ENCODE measurements at places on chromosomes 2 and 18.

GRCh38 chr2:144146876-144147275 is 373.0 kb downstream of the ZEB2 start:
- DNase-seq = no peak

- DNase-seq = no peak
Observed at GRCh38 chr2:65475000-65475399, 42.6 kb upstream of the SPRED2 start.

DNA sequence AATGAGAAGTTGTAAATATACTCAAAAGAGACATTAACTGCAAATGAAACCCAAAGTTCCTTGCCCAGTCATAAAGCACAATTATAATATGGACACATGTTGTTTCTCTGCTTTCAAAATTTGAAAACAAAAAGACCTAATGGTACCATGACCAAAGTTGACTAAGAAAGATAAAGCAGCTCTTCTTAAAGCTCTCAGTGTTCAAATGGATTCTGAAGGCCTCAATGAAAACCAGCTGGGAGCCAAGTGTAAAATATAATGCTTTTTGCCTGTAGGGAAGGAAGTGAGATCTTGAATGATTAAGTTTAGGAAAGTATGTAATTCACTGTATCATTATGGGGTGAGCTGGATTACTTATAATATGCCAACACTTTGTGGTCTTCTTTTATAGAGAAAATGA is 178.6 kb downstream of the SATB2 start:
- DNase-seq = no peak

DNA sequence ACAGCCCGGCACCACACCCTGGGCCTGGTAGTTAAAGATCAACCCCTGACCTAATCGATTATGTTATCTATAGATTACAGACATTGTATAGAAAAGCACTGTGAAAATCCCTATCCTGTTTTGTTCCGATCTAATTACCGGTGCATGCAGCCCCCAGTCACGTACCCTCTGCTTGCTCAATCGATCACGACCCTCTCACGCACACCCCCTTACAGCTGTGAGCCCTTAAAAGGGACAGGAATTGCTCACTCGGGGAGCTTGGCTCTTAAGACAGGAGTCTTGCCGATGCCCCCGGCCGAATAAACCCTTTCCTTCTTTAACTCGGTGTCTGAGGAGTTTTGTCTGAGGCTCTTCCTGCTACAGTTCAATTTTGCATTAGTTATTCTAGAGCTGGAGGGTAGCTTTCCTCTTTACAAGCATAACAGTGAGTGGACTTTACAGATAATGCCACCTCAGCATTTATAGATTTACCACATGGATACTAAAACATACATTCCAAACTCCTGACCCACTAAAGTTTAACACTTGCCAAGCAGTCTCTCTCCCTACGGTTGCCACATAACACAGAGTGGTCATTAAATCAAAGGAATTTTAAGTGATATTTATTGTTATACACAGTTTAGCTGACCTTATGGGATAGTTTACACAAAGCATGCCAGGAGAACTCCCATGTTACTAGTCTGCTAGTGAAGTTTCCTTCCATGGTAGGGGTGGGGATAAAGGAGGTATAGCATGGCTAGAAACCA is 101.0 kb downstream of the EVA1A start:
- DNase-seq = no peak

- no peak for DNase-seq
Observed at GRCh38 chr2:6452702-6453481, 412.8 kb downstream of the CMPK2 start.

GRCh38 chr18:45103319-45104048 is 422.8 kb downstream of the SETBP1 start:
- DNase-seq = no peak

DNA sequence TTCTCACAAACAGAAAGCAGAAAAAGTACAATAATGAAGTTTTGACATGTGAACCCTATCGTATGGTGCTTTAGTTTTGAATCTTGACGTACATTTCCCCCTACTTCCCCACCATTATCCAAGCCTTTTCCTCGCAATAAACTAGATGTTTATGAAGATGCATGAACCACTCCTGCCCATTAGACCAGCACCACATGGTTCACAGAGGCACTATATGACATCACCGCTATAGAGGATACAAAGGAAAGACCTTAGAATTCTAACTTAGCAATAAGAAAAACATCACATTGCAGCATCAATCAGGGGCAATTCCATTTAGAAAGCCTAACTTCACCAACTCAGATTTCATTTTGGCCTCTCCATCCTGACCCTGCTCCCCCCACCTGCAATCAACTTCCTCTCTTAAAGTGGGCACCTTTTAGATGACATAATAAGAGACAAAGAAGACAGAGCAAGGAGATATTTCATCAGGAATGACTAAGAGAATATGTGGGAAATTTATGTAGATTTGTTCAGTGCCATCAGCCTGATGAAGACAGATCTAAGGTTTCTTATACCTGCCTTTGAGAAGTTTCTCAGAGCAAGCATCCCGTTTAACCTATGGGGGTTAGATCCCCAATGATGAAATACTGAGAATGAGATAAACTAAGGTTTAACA is 124.9 kb downstream of the PIGN start:
- DNase-seq = no peak

DNA sequence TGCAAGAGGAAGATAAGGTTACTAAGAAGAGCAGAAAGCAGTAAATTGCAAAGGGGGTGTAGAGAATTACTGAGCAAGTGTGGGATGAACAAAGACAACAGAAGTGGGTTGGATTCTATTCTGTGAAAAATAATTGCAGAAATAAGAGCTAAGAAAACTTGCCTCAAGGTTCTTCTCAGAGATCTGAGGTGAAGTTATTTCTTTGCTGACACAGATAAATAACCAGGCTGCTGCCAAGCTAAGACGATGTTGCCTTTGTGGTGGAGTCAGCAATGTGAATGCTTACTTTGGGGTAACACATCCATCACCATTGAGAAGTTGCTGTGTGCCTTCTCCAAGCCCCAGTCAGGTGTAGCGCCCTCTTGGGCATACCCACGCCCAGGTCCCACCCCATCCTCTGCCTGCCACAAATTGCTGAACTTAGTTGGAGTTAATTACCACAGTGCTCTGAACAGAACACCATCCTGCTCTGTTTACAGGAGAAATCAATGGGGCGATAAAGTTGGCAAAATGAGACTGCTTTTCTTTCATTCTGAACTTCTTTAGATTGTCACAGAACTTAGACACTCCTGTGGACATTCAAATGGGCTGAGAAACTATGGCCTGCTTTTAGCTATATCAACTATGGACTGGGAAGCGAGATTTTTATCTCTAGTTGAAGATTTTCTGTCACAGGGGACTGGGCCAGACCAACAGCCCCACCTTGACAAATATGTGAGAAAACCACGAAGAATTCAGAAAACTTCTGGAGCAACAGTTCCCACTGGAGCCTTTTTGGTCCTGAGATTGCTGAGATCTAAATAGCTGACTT is 283.6 kb downstream of the TMX3 start:
- no peak for DNase-seq

- no peak for DNase-seq
Observed at GRCh38 chr18:396556-396955, 103.9 kb downstream of the COLEC12 start.

GRCh38 chr2:506451-506850 is 170.8 kb downstream of the TMEM18 start:
- no peak for DNase-seq

- DNase-seq = no peak
Observed at GRCh38 chr2:85797263-85797660, 43.5 kb downstream of the ATOH8 start.

Measured in activated CD8-positive, alpha-beta memory T cell treated with anti-CD3 and anti-CD28 coated beads for 1 hour (primary cell).